ENCODE measurements at places on chromosomes 3 and 15. TPM values are rescaled to one million over a fixed set of nuclear protein-coding genes. Genes with fewer than 3 reads are reported as not detected.

GRCh38 chr3:179196098-179196497 lies 47.9 kb downstream of the PIK3CA start:
- H3K36me3 ChIP-seq, result no peaks in the 10 kb centered on the region
- no peak overlapping the region for H3K4me3 ChIP-seq
- no peak overlapping the region for H3K27ac ChIP-seq
- peaks cover 14% of the 10 kb centered on the region for H3K4me1 ChIP-seq
- DNase-seq, result no peak
- H3K27me3 ChIP-seq, result no peaks in the 10 kb centered on the region

DNA sequence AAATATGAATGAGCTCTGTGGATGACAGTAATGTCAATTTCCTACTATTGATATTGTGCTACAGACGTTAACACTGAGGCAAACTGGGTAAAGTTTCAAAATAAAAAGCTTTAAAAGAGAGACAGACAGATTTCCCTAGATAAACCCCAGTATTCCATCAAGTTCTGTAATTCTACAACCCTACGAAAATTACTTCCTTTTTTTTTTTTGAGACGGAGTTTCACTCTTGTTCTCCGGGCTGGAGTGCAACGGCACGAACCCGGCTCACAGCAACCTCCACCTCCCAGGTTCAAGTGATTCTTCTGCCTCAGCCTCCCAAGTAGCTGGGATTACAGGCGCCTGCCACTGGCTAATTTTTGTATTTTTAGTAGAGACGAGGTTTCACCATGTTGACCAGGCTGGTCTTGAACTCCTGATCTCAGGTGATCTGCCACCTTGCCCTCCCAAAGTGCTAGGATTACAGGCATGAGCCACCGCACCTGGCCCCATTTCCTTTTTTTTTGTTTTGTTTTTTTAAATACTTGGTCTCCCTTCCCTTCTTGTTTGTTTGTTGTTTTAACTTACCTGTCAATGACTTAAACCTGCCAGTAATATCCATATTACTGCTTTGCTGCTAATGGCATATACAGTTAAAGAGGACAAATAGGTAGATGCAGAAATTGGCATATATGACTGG lies 57.2 kb downstream of the CBLB start:
- H3K27me3 ChIP-seq, result no peaks in the 10 kb centered on the region
- no peak overlapping the region for H3K4me3 ChIP-seq
- peaks cover 8% of the 10 kb centered on the region for H3K4me1 ChIP-seq

GRCh38 chr3:157148196-157148889 lies 11.6 kb downstream of the CCNL1 start:
- no peak for DNase-seq
- peaks cover 8% of the 10 kb centered on the region for H3K36me3 ChIP-seq
- H3K27me3 ChIP-seq, result no peaks in the 10 kb centered on the region
- 0 out of 2 replicates have a peak, but pooled peaks cover 4% of the 10 kb centered on the region for H3K4me1 ChIP-seq
- H3K4me3 ChIP-seq, result no peak overlapping the region

GRCh38 chr15:27694506-27695087 lies 404.5 kb downstream of the OCA2 start:
- no peak overlapping the region for H3K27ac ChIP-seq
- H3K27me3 ChIP-seq, result no peaks in the 10 kb centered on the region
- H3K4me3 ChIP-seq, result no peak overlapping the region
- no peaks in the 10 kb centered on the region for H3K36me3 ChIP-seq
- DNase-seq, result peak; percentile 6

Gene MEX3B
- total RNA-seq, result 0.34 TPM

Data from Caco-2 (cell line).